Smooth muscle cell of bladder (primary cell): ENCODE measurements at places on chromosomes 12 and 14. TPM values are rescaled to one million over a fixed set of nuclear protein-coding genes. Genes with fewer than 3 reads are reported as not detected.

FOXG1 gene
- under 0.01 TPM in 2 replicates for total RNA-seq

PLEKHD1 gene
- under 0.01 and 0.09 TPM in 2 replicates for total RNA-seq

PLEKHH1 gene
- total RNA-seq, result 0.14 and 0.18 TPM in 2 replicates

OTX2 gene
- total RNA-seq, result not detected in 2 replicates

ARMH4 gene
- 1.00 and 4.0 TPM in 2 replicates for total RNA-seq

FLRT2 gene
- 2.8 and 8.0 TPM in 2 replicates for total RNA-seq

COCH gene
- 0.14 and 0.18 TPM in 2 replicates for total RNA-seq

FAIM2 gene
- total RNA-seq, result 5.4 and 5.5 TPM in 2 replicates

TDRD9 gene
- total RNA-seq, result 0.37 and 0.57 TPM in 2 replicates

COX6A1 gene
- 578 and 623 TPM in 2 replicates for total RNA-seq

TOX4 gene
- total RNA-seq, result 18.8 and 23.8 TPM in 2 replicates

SPX gene
- under 0.01 and 0.18 TPM in 2 replicates for total RNA-seq

NRL gene
- total RNA-seq, result 0.28 and 0.46 TPM in 2 replicates

NID2 gene
- 333 and 336 TPM in 2 replicates for total RNA-seq

PPFIA2 gene
- 0.85 and 2.2 TPM in 2 replicates for total RNA-seq

CLEC4C gene
- total RNA-seq, result not detected in 2 replicates

SERPINA12 gene
- not detected in 2 replicates for total RNA-seq

ARID2 gene
- 11.4 and 11.8 TPM in 2 replicates for total RNA-seq

RGS6 gene
- total RNA-seq, result not detected in 2 replicates

FGD6 gene
- 3.6 and 6.2 TPM in 2 replicates for total RNA-seq

C12orf54 gene
- total RNA-seq, result not detected in 2 replicates

BLTP3B gene
- total RNA-seq, result 36.0 and 38.4 TPM in 2 replicates

BEST3 gene
- total RNA-seq, result not detected in 2 replicates

SDR9C7 gene
- total RNA-seq, result under 0.01 TPM in 1 of 2 replicates, not detected in the other

ACSM4 gene
- not detected in 2 replicates for total RNA-seq

GPRC5D gene
- not detected in 2 replicates for total RNA-seq

SLC10A1 gene
- not detected in 2 replicates for total RNA-seq
